OCI-LY7 (cell line): ENCODE measurements at places on chromosomes 2 and 18.
A peak's percentile ranks its signal among the peaks of the same experiment; 100 is the strongest.

DNA sequence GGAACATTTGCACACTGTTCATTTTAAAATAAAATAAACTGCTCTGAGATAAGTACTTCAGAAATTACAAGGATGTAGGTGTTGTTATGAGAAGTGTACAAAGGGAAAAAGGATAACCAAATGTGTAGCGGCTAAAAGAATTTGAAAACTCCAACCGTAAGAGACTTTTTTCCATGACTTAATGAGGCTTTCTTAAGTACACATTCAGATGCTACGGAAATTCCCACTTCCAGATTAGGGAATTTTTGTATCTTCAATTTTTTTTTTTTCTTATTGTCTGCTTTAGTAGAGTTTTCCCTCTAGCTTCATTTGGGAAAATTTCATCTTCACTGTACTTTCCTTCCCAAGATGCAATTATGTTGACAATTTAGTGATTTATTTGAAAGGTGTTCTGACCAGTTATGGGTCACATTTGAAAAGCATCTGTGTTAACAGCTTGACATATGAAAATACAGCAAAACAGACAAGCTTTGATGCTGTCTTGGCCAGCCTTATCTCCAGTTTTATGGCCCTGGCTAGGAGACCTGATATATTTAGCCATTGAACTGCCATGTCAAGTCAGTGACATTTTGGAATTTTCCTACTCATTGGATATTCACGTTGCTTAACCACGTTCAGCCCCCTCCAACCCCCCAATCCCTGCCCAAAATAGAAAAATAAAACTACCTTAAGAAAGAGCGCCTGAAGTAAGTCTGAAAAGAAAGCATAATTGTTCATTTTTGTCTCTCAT lies 105.6 kb downstream of the FEZ2 start:
- DNase-seq: no peak

DNA sequence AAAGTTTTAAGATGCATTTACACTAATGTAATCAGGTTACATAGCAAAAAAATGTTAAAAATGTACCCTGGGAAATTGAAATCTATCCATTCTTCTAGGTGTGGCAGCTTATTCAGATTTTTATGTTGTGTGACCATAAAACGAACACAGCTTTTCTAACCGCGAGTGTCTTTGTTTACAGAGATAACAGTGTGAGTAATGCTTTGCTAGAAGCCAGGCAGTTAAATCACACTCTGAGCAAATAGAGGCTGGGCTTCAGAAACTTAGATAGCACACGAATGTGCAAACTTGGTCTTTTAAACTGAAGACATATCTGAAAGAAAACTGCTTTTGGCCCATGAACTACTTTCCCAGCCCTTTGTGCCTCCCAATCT lies 116.1 kb downstream of the SPTBN1 start:
- no peak for DNase-seq

- DNase-seq: no peak
Observed at GRCh38 chr2:159879051-159879604, 81.1 kb upstream of the CD302 start.

GRCh38 chr2:173355132-173355865 lies 627 bp downstream of the CDCA7 start:
- peak; percentile 86 for DNase-seq

GRCh38 chr2:119753041-119753929 lies 6.4 kb upstream of the PTPN4 start:
- DNase-seq: peak; percentile 65

DNA sequence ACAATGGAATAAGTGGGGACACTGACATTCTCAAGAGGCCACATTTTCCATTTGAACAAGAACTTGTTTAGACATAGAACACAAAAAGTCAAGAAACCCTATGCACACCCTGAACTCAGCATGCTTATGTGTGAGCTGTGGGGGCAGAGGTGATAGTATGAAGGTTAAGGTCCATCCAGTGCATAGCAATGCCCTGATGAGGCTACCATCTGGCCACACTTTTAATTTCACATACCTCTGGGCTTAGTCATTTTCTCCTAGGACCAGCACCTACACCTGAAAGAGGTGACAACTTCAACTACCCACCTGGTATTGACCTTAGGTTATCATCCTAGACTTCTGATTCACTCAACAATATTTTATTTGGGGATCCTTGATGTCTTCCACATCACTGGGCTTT lies 139.8 kb downstream of the PIK3C3 start:
- DNase-seq: no peak

DNA sequence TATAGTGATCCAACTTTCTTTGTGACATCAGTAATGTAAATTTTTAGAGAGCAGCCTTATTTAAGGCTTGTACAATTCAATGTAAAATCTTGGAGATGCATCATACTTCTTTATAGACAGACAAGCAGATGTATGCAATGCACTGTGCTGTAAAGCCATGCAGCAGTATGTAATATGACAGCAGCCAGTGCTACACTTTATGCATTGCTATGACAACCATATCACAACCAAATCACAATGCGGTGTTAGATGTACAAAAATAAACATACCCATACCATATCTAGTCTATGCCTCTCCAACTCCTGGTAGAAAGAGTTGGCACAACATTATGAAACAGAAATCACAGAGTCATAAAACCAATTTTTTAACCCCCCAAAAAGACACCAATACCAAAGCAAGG lies 110.3 kb upstream of the WDSUB1 start:
- DNase-seq: no peak

DNA sequence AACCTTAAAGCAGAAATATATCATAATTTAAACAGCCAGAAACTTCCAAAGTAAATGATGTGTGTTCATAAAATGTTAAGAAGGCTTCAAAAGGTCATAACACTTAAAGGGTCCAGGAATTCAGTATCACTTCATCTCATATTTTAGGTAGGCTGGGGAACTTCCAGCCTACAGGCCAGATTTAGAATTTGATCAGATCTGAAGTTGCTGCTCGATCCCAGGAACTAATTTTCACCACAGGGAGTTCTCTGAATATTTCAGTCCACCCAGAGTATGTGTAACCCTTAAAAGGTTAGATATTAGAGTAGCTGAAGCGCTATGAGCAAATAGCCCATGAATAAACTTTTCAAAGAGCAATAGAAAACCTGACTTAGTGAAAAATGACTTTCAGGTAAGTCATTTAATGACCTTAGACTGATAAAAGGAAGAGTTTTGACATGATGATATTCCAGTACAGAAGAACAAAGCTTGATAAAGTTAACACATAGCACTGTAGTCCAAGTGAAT lies 1.7 kb downstream of the WIPF1 start:
- peak; percentile 39 for DNase-seq

DNA sequence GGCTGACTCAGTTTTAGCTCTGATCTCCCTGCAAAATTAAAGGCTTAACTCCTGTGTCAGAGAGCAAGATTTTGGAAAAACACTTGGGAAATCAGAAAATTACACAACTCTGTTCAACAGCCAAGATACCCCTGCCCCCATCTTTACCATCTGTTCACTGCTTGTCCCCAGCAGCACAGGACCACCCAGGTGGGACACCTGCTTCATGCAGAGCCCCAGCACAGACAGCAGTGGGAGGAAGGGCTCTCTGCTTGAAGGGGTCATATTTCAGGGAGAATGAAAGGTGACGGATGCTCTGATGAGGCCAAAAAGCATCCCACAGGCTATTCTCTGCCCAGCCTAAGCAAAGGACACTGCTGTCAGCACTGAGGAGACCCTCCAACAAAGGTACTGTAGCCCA lies 584.6 kb upstream of the KLHL29 start:
- no peak for DNase-seq

- DNase-seq: peak; percentile 44
Observed at GRCh38 chr2:144515696-144516410, 4.1 kb downstream of the ZEB2 start.

GRCh38 chr18:77899972-77900754 lies 650.5 kb downstream of the GALR1 start:
- no peak for DNase-seq
